ENCODE measurements at places on chromosomes 5 and 9. TPM values are rescaled to one million over a fixed set of nuclear protein-coding genes. Genes with fewer than 3 reads are reported as not detected.

DNA sequence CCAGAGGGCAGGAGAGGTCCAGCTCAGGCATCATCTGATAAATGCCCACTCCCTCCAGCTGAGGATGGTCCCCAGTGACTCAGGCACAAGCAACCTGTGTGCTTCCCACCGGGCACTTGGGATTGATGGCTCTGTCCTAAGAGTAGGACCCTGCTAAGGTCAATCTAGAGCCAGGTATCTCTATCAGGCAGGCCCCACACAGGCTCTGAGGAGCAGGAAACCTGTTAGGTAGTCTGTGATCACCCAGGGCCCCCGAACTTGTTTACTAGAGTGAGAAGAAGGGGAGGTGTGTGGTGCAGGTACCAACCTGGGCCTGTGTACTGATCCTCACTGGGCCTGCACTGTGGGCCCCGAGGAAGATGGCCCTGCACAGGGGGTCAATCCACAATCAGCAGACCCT lies 119.6 kb upstream of the FSTL4 start:
- H3K27me3 ChIP-seq: peaks cover 11% of the 10 kb centered on the region
- no peaks in the 10 kb centered on the region for H3K4me1 ChIP-seq
- DNase-seq: no peak
- H3K4me3 ChIP-seq: no peak overlapping the region

DNA sequence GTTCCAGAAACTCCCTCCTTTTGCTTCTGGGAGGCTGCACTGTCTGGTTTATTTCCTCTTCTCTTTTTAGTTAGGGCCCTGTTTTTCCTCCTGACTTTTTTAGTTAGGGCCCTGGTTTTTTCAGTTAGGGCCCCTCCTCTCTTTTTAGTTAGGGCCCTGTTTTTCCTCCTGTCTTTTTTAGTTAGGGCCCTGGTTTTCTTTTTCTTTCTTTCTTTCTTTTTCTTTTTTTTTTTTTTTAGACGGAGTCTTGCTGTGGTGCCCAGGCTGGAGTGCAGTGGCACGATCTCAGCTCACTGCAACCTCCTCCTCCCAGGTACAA lies 15.1 kb downstream of the GSN start:
- H3K4me3 ChIP-seq: no peak overlapping the region
- H3K27me3 ChIP-seq: no peaks in the 10 kb centered on the region
- H3K4me1 ChIP-seq: peaks cover 15% of the 10 kb centered on the region
- no peak for DNase-seq

- H3K27me3 ChIP-seq: no peaks in the 10 kb centered on the region
- H3K36me3 ChIP-seq: peaks cover 71% of the 10 kb centered on the region
- peak overlapping the region; percentile 97 for H3K4me3 ChIP-seq
Observed at GRCh38 chr5:100898504-100899346, 4.4 kb downstream of the ST8SIA4 start.

DNA sequence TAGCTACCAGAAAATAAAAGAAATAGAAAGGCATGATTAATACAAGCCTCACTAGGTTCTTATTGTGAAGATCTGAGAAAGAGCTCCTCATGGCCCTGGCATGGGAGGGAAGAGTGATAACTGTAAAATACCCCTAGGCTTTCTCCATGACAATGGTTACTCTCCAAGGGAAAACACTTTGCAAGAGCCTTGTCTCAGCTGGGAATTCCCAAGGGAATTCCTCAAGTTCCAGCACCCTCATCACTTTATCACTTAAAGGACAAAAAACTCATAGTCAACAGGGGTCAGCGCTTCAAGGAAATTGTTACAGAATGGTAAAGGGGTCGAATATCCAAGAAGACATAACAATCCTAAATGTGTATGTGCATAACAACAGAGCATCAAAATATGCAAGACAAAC lies 21.2 kb downstream of the SYK start:
- H3K36me3 ChIP-seq: no peaks in the 10 kb centered on the region
- H3K27me3 ChIP-seq: peaks cover 37% of the 10 kb centered on the region
- H3K4me1 ChIP-seq: no peaks in the 10 kb centered on the region
- DNase-seq: no peak

DNA sequence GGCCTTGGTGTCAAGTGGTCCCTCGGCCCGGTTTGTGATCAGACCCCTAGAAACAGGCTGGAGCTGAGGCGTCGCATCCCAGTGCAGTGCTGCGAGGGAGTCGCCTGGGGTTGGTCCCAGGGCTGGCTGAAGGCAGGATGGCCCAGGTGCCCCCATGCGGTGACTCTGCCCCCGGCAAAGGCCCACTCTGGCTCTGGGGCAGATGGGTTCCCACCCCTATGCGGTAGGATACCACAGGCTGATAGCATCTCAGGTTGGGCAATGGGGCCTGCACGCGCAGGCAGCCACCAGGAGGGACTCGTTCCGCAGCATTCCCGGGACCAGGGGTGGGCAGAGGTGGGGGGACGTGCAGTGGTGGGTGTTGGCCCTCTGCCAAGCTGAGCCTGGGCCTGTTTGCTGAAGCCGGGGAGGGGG lies 86.0 kb downstream of the RXRA start:
- no peak overlapping the region for H3K27ac ChIP-seq
- H3K36me3 ChIP-seq: no peaks in the 10 kb centered on the region
- H3K4me3 ChIP-seq: no peak overlapping the region
- no peak for DNase-seq

DNA sequence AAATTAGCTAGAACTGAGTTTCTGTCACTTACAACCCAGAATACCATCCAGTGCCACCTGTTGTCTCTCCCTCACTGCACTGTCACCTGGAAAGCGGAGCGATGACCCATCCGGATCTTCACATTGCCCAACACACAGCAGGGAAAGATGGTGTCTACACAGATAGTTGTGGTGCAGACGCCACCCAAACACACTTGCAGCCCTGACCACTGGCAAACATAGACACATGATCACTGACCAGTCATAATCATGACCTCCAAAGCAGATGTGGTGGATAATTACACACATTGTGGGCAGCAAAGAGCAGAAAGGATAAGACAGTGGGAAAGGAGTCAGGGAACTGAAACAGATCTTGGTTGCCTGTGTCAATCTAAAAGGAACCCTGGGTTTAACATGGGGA lies 64.7 kb downstream of the GABBR2 start:
- no peaks in the 10 kb centered on the region for H3K36me3 ChIP-seq
- H3K4me3 ChIP-seq: no peak overlapping the region
- no peaks in the 10 kb centered on the region for H3K4me1 ChIP-seq

DNA sequence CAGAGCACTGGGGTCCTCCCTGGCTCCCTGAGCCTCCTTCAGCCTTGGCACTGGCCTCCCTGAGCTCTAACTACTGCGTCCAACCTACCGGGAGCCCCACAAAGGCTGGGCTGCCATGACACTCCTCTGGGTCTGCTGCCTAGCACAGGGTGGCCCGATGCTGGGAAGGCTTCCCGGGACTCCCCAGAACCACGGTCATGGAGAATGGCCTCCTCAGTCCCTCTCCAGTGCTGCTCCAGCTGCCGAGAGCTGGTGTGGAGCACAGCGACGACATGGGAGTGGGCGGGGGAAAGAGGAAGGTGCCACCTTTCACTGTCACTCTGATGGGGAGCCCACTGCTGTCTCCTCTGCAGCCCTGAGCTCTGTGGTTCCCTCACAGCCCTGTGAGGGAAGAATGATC lies 61.5 kb upstream of the RNF130 start:
- DNase-seq: no peak
- no peak overlapping the region for H3K27ac ChIP-seq
- no peaks in the 10 kb centered on the region for H3K36me3 ChIP-seq
- peaks cover 11% of the 10 kb centered on the region for H3K4me1 ChIP-seq

GRCh38 chr5:150648294-150649107 lies 8.0 kb downstream of the SYNPO start:
- no peak overlapping the region for H3K4me3 ChIP-seq
- H3K36me3 ChIP-seq: no peaks in the 10 kb centered on the region
- H3K4me1 ChIP-seq: no peaks in the 10 kb centered on the region
- DNase-seq: no peak
- H3K27me3 ChIP-seq: peaks cover 6% of the 10 kb centered on the region

GRCh38 chr5:111997308-111997707 lies 240.3 kb upstream of the NREP start:
- no peak overlapping the region for H3K4me3 ChIP-seq
- no peaks in the 10 kb centered on the region for H3K27me3 ChIP-seq
- DNase-seq: no peak
- no peaks in the 10 kb centered on the region for H3K36me3 ChIP-seq

GRCh38 chr9:109640580-109641371 lies 139.2 kb upstream of the PALM2AKAP2 start:
- DNase-seq: no peak
- no peaks in the 10 kb centered on the region for H3K4me1 ChIP-seq
- peaks cover 53% of the 10 kb centered on the region for H3K27me3 ChIP-seq
- H3K27ac ChIP-seq: no peak overlapping the region

- H3K36me3 ChIP-seq: no peaks in the 10 kb centered on the region
- no peak overlapping the region for H3K4me3 ChIP-seq
- no peaks in the 10 kb centered on the region for H3K27me3 ChIP-seq
- H3K27ac ChIP-seq: no peak overlapping the region
- DNase-seq: no peak
- H3K4me1 ChIP-seq: no peaks in the 10 kb centered on the region
Observed at GRCh38 chr9:9874270-9874669, 738.5 kb downstream of the PTPRD start.

GRCh38 chr9:104279535-104280177 lies 185.5 kb downstream of the SMC2 start:
- no peak overlapping the region for H3K27ac ChIP-seq
- no peak overlapping the region for H3K4me3 ChIP-seq
- no peaks in the 10 kb centered on the region for H3K4me1 ChIP-seq

DNA sequence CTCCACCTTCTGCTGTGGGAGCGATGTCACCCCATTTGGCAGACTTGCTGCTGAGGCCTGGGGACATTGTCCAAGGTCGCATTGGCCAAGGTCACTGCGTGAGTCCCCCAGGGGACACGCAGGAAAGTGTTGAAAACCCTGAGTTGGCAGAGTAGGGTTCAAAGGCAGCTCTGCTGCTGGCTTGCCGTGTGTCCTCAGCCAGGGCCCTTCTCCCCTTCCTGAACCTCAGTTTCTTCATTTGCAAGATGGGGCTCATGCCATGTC lies 14.0 kb downstream of the ASS1 start:
- no peak overlapping the region for H3K4me3 ChIP-seq
- no peaks in the 10 kb centered on the region for H3K36me3 ChIP-seq
- no peaks in the 10 kb centered on the region for H3K4me1 ChIP-seq
- H3K27ac ChIP-seq: no peak overlapping the region
- no peak for DNase-seq
- peaks cover 2% of the 10 kb centered on the region for H3K27me3 ChIP-seq

DNA sequence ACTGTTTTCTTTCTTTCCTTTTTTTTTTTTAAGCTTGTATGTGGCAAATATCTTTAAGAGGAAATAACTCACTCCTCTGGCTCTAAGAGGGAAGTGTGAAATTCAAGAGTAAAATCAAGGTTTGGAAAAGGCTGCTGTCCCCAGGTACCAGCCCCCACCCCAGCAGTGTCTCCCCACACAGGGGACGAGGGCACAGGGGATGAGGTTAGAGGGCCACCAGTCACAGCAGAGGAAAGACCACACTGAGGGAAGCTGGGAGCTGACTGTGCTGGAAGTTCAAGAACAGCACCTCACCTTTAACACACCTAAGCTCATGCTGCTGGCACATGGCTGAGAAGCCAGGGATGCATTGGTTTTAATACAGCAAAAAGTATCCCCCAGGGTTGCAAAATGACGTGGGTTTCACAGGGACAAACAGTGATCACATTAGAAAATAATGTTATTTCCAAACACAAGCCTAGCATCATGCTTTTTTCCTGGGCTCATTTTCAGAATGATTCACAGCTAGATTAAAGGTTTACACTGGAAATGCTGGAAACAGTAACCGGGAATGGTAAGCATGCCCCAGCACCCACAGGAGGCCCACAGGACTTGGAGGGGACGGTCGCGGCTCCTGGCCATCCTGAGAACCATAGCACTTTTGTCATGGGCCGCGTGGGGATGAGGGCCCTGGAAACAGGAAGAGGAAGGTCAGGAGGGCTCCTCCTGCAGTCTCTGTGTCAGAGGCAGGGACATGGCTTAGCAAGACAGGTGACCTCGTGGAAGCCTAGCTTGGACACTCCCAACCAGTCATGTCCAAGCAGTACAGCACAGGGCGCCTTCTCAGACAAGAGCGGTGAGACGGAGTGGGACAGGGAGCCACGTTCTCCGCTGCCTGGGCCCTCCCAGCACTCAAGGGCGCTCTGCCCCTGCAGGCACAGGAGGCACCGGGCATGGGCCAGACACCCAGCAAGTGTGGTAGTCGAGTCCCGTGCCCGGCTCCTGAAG lies 6.9 kb downstream of the LPCAT1 start:
- peak overlapping the region; percentile 40 for H3K27ac ChIP-seq
- H3K4me3 ChIP-seq: no peak overlapping the region
- no peaks in the 10 kb centered on the region for H3K27me3 ChIP-seq
- peaks cover 52% of the 10 kb centered on the region for H3K4me1 ChIP-seq
- peak; percentile 11 for DNase-seq
- peaks cover 27% of the 10 kb centered on the region for H3K36me3 ChIP-seq

- no peak overlapping the region for H3K4me3 ChIP-seq
- DNase-seq: peak; percentile 29
- peaks cover 20% of the 10 kb centered on the region for H3K36me3 ChIP-seq
- peaks cover 1% of the 10 kb centered on the region for H3K4me1 ChIP-seq
- no peak overlapping the region for H3K27ac ChIP-seq
- H3K27me3 ChIP-seq: no peaks in the 10 kb centered on the region
Observed at GRCh38 chr9:100322954-100323536, 29.7 kb downstream of the TEX10 start.

DNA sequence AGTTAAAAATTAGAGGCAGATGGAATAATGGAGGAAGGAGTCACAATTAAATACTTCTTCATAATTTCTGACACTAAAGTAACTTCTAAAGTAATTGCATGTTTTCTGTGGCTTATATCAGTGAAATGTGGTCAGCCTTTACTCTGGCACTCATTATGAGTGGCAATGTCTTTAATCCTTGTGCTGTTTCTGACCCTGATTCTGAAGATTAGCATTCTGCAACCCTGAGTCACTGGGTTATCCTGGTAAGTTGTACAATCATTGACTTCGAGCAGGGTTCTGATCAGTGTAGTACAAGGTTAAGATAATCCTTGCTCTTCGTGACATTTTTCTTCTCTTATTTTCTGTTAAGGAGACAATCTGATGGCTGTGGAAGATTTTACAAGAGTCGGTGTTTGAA lies 379.4 kb upstream of the RORB start:
- no peak overlapping the region for H3K4me3 ChIP-seq
- H3K4me1 ChIP-seq: peaks cover 3% of the 10 kb centered on the region
- H3K27ac ChIP-seq: no peak overlapping the region
- H3K27me3 ChIP-seq: no peaks in the 10 kb centered on the region

MCTP1 gene
- not detected for total RNA-seq

SVEP1 gene
- total RNA-seq: not detected

PCDHA10 gene
- total RNA-seq: not detected

SLC4A9 gene
- total RNA-seq: 0.78 TPM

ARID3C gene
- total RNA-seq: 0.18 TPM

CRHBP gene
- 0.43 TPM for total RNA-seq

PCA3 gene
- total RNA-seq: not detected

All from activated CD4-positive, alpha-beta memory T cell treated with anti-CD3 and anti-CD28 coated beads, Interleukin-2, amount 10 ng/mL, durations not matched to agents 7 days and 5 days (primary cell).